ENCODE measurements at places on chromosomes 13 and 19. TPM values are rescaled to one million over a fixed set of nuclear protein-coding genes. Genes with fewer than 3 reads are reported as not detected.

DZIP1 gene
- total RNA-seq: 0.26 TPM

FFAR3 gene
- not detected for total RNA-seq

USHBP1 gene
- 37.3 TPM for total RNA-seq

CGB1 gene
- total RNA-seq: not detected

CFAP97D2 gene
- not detected for total RNA-seq

ABHD17A gene
- total RNA-seq: 84.0 TPM
